ENCODE measurements at places on chromosomes 3 and 15.

DNA sequence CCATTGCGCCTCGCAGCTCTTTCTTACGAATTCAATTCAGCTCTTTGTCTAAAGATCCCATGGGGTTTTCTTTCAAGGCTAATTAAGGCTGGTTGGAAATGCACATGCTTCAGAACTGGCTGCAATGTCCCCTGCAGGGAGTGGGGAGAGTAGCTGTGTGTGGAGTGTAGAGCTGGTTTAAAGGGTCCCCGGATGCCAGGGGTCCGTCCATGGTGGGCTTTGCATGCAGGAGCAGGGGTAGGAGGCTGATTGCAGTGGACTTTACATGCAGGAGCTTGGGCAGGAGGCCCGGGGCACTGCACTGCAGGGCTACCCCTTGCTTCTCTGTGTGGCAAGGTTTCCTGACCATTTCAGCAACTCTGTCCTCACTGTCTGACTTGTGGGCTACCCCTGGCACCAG is 261.6 kb upstream of the LYSMD4 start:
- no peak for DNase-seq

GRCh38 chr3:179182902-179183301 is 34.7 kb downstream of the PIK3CA start:
- no peak for DNase-seq

DNA sequence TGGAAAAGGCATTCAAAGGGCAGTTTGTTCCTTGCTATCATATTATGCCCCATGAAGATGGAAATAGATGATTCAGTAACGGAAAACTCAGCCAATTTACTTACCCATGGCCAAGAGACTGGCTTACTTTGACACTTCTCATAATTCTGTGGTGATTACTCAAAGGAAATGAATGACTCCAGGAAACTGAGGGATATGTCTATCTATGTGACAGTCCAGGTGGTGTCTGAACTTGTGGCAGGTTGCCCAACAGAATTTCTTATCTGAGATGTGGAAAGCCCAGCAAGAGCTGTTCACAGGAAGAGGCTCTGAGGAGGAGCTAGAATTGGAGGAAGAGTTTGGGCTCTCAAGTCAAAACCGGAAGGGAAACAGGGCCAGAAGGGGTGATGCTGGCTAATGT is 91.2 kb downstream of the KCNAB1 start:
- no peak for DNase-seq

- DNase-seq: no peak
Measured at GRCh38 chr15:73691396-73691795, 7.2 kb downstream of the CD276 start.

DNA sequence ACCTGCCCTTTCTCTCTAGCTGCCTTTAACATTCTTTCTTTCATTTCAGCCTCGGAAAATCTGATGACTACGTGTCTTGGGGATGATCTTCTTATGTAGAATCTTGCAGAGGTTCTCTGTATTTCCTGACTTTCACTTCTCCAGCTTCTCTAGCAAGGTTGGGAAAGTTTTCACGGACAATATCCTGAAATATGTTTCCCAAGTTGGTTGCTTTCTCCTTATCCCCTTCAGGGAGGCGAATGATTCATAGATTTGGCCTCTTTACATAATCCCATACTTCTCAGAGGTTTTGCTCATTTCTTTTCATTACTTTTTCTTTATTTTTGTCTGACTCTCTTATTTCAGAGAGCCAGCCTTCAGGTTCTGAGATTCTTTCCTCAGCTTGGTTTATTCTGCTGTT is 62.1 kb upstream of the CCDC54 start:
- no peak for DNase-seq

DNA sequence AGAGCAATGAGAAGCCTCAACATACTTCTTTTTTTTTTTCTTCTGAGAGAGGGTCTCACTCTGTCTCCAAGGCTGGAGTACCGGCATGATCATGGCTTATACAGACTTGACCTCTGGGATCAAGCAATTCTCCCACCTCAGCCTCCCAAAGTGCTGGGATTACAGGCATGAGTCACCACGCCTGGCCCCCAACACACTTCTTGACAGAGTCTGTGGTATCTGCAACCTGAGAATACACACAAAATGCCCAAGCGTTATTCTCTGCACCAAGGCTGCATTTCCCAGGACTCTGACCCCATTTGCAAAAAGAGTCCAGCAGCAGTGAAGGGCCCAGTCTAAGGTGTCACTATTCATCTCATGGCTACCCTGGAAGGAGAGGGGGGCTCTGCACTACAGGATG is 42.7 kb upstream of the BLM start:
- no peak for DNase-seq

DNA sequence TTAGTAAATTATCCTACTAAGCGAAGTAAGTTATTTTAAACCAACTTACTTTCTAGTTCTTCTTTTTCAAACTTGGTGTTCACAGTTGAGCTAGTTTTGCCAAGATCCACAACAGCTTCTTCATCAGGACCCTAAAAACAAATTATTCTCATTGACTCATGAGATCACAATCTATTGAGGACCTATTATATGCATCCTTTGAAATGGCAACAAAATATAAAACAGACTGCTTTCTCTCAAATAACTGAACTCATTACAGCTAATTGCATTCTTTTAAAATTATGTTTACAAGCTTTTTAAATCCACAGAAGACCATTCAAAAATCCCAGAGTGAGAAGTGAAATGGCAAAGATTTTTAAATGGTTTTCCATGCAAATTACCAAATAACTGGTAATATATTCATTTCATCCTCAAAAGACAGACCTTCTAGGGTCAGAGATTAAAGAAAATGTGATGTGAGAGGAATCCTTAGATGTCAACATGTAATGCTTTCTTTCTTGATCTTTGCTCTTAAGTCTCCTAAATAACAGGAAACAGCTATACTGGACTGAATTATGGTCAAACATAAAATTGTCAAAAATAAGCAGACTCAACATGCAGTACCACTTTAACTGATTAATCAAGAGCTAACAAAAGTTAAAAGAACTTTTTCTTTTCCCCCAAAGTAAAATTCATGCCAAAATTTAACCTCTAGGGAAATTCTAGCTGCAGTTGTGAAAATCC is 31.7 kb downstream of the SLC4A7 start:
- DNase-seq: no peak

- DNase-seq: no peak
Measured at GRCh38 chr3:127426444-127427153, 138.8 kb upstream of the PRR20G start.

- DNase-seq: no peak
Measured at GRCh38 chr3:135040321-135041240, 245.5 kb downstream of the EPHB1 start.

GRCh38 chr3:150885535-150885934 is 19.7 kb downstream of the MINDY4B start:
- DNase-seq: no peak

DNA sequence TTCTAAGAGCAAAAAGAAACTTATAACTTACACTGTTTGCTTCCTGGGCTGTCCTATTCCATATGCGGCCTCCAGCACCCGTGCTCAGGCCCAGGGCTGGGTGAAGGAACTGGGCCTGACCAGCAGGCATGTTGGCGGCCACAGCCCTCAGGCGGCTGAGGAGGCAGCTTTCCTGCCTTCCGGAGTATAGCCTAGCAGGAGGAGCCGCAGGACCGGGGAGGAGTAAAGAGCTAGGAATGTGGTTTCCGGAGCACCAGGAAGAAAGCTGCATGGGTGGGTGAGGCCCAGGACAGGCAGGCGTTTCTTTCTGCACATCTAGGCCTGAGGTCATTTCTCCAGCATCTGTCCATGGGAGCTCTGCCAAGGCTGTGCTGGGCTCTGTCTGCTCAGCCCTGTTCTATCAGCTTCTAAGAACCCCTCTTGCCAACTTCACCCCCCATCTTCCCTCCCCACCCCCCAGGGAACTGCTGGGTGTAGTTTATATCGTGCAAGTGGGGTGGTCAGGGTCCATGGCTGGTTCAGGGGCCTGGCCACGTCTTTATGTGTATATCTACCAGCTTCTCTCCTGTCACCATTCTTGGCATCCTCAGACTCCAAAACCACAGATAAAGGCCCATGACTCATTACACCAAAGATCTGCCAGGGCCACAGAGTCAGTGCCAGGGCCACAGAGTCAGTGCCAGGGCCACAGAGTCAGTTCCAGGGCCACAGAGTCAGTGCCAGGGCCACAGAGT is 7.8 kb upstream of the KIF7 start:
- DNase-seq: peak; percentile 69

- no peak for DNase-seq
Measured at GRCh38 chr3:55014906-55015305, 87.0 kb upstream of the LRTM1 start.

GRCh38 chr3:193775421-193776077 is 182.5 kb downstream of the OPA1 start:
- no peak for DNase-seq

- DNase-seq: no peak
Measured at GRCh38 chr3:150351398-150351797, 56.7 kb upstream of the TSC22D2 start.

- peak; percentile 38 for DNase-seq
Measured at GRCh38 chr15:78093242-78094020, 1.1 kb downstream of the SH2D7 start.

DNA sequence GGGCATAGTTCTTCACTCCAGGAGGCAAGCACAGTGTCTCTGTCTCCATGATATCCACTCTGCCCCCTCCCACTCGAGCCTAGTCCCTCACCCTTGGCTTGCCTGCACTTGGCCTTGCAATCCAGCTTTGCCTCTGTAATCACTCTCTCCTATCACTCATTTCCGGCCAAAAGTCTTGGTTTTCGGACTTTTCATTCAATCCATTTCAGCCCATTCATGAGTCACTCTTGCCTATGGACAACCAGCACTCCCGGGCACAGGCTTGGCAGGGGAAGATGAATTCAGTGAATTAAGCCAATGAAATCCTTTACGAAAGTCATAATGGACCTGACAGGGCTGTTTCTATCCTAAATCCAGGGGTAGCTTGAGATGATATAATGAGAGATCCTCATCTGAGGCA is 21.7 kb downstream of the DAZL start:
- DNase-seq: no peak

DNA sequence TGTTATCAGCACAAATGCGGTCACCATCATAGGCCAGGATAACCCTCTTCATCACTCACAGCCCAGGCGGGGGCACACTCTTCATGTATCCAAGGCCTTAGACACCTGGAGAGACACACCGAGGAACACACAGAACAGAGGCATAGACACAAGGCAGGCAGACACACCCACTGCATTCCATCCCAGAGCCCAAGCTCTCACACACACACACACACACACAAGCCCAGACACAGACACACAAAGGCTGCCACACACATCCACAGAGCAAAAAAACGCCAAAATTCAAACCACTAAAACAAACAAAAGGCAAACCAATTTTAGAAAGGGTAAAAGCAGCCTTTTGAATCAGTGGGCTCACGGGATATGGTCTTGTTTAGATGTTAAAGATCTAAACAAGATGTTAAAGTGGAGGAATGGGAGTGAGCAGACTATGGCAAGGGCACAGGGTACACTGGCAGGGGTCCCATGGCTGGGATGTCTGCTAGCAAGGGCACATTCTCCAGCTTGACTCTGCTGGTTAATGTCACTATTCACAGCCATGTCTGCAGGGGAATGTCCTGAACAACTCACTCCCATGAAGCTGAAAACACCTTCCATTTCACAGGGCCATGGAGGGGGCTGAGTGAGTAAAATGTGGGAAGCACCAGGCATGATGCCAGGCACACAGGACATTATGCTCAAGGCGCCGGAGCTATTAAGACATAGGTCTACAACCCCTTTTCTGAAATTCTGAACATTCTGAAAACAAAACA is 14.9 kb upstream of the CRABP1 start:
- DNase-seq: no peak

DNA sequence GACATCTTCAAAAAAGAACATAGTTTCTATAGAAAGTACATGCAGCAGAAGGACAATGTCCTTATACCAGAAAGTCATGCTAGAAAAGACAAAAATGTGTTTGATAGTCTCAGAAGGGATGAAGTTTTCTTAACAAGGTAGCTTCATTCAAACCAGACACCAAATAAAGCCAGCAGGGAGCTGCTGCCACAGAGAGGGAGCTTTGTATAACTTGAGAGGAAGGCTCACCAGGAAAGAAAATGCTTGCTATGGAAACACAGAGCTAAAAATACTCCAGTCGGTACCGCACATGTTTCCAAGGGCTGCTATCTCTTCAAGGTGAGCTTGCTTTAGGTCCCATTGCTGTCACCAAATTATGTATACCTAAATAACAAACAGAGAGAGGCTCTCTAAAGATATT is 1074.8 kb upstream of the ALCAM start:
- no peak for DNase-seq

GRCh38 chr3:120559242-120560061 is 36.7 kb upstream of the NDUFB4 start:
- DNase-seq: peak; percentile 62

- no peak for DNase-seq
Measured at GRCh38 chr3:25418596-25418995, 9.5 kb upstream of the RARB start.

- DNase-seq: no peak
Measured at GRCh38 chr3:111472556-111472955, 69.4 kb upstream of the CD96 start.

- no peak for DNase-seq
Measured at GRCh38 chr3:140910860-140911259, 30.8 kb upstream of the SLC25A36 start.

DNA sequence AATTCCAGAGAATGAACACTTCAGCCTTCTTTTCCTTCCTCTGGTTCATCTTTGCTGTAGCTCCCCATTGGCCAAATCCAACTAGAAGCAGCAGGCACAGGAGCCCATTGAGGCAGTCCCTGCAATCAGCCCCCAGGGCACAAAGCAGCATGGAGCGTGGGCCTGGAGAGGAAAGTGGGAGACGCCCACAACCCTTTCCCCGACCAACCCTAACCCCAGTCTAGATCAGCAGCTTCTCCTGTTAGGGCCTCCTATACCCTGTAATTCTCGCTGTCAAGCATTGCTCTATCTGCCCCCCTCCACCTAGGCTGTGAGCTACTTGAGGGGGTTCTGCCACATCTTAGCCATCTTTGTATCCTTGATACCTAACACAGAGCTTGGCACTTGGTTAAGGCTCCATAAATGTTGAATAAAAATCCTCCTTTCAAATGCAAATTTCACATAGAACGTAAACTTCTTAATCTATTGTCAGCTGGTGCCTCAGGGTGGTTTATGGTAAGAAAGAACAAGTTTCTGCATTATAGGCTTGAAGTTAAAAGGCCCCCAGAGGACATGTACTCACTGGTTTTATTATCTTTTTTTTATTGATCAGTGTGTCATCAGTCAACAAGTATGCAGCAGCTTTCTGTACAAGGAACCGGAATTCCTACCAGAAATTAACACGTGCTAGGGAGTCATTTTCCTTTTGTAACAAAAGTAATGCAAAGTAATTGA is 97.9 kb upstream of the PFN2 start:
- DNase-seq: no peak

DNA sequence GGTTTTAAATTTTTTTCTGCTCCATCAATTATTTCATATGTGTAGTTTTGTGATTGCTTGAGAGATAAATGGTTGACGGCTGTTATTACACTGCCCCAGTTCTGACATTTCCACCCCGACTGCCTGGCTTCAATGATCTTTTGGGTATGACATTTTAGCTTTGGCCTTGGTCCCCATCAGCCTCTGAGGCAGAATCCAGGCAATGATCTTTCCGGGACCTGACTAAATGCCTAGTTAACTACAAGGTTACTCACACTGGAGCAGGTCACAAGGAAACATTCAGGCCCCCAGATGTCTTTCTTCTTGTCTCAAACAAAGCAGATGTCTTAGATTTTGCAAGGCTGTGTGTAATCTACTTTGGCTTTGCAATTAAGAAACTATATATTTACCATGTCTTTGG is 61.1 kb upstream of the TMCO5A start:
- DNase-seq: no peak

Data from amniotic stem cell (primary cell).